GM06990 (cell line): ENCODE measurements at places on chromosomes 5 and 9.

GRCh38 chr9:129182625-129183494, 4.8 kb upstream of the IER5L start:
- DNase-seq, result no peak

DNA sequence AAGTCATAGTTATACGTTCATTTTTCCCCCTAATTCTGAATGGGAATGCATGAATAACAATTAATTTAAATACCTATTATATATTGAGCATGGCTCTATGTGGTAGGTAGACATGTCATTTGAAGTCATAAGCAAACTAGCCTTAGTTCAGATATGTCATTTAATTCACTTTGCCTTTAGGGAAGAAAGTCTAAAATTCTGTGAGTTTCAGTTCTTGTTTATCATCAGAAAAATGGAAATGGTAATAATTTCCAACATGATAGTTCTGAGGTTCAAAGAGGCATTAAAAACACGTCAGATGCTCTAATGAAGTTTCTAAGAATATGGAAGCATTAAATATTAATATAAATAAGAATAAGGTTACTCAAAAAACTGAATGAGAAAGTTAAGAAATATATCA, 13.1 kb upstream of the ANXA1 start:
- no peak for DNase-seq

GRCh38 chr5:81065492-81065891, 105.3 kb downstream of the RASGRF2 start:
- no peak for DNase-seq

DNA sequence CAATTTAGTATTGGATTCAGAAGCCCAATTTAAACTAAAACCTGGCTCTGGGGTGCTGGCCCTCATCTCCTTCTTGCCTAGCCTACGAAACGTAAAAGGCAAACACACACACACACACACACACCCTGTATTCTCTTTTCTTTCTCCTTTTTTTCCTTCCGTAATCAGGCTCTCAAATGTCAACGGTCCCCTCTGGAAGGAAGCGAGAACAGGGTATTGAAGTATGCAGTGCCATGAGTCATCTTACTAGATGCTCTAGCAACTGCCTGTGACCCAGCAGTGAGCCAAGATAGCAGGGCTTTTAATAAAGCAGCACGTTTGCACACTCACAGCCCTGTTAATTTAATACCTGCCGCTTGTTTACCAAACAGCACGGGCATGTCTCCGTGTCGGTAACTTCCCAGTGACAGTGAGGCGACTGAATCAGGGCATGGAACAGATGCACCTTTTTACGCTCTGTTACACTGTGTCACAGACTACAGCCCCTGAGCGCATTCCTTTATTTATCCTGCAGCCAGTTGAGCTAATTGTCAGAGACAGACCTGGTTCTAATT, 243.8 kb downstream of the BNC2 start:
- DNase-seq, result no peak

DNA sequence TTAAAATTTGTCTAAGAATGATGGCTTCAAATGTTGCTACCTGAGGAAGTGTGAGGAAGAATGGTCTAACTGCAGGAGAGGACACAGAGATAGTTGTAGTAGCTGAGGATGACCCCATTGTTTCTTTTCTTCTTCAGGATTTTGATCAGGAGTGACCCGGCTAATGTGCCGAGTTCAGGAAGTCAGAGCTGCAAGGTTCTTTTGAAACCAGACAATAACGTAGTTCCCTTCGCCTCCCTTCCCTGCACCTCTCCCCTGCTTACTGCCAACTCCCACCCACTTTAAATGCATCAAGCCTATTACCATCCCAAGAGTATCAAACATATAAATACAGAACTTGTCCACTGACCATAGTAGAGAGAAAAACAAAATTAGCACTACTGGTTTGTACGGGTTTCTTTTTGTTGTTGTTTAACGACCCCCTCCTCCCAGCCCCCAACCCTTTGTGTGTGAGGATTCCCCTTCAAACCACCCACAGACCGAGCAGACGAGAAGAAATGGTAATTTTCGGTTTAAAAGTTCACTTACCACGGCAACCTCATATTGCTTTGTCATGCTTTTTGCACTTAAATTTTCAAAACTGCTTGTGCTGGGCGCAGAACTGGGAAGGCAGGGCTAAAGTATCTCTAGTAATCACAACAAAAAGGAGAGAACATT, 23.5 kb upstream of the ELAVL2 start:
- no peak for DNase-seq

GRCh38 chr5:34656001-34656699, at the start of gene RAI14:
Gene RAI14, plus strand, starts transcription at chr5:34656328. Its CDS starts 30,592 bp downstream, at chr5:34686920.
- peak; percentile 53 for DNase-seq

DNA sequence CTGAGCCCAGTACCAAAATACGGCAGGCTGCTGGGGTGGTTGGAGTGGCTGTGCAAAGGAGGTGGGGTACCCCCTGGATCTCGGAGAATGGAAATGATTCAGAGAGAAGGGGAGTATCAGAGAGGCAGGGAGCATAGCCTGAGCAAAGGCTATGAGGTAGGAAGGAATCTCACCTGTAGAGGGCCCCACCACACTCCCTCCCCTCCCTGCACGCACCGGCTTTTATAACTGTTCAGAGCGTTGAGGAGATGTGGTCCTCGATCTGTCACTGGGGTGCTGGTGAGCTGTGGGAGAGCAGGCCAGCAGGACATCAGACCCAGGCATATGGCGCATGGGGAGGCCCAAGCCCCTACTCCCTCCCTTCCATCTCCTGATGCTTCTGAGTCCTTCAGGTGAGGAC, 13.2 kb downstream of the PHF19 start:
- no peak for DNase-seq
